ENCODE measurements at places on chromosomes 13 and 19. TPM values are rescaled to one million over a fixed set of nuclear protein-coding genes. Genes with fewer than 3 reads are reported as not detected.

FUT3 gene
- total RNA-seq: not detected

NFIX gene
- total RNA-seq: 39.5 TPM

LILRA1 gene
- total RNA-seq: 2.5 TPM

ATP4B gene
- not detected for total RNA-seq

KLK4 gene
- not detected for total RNA-seq

CNN1 gene
- 6.4 TPM for total RNA-seq

- DNase-seq: no peak
These were observed 397.4 kb downstream of the SPRY2 start for GRCh38 chr13:79943346-79944023.

- DNase-seq: peak; percentile 82
These were observed at the start of gene ZNF283 for GRCh38 chr19:43826787-43827754. ZNF283 (plus strand) TSS chr19:43827321; CDS start chr19:43833505, 6,184 bp downstream.

GRCh38 chr19:55473225-55474012, 3.0 kb upstream of the ZNF628 start:
- no peak for DNase-seq

DNA sequence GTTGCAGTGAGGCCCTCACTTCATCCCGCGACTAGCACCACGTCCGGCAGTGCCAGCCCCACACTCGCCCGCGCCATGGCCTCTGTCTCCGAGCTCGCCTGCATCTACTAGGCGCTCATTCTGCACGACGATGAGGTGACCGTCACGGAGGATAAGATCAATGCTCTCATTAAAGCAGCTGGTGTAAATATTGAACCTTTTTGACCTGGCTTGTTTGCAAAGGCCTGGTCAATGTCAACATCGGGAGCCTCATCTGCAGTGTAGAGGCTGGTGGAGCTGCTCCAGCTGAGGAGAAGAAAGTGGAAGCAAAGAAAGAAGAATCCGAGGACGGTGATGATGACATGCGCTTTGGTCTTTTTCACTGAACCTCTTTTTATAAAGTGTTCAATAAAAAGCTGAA, 48.6 kb downstream of the NLRP12 start:
- DNase-seq: no peak

- DNase-seq: no peak
These were observed 795 bp downstream of the MLLT1 start for GRCh38 chr19:6278740-6279619.

- DNase-seq: no peak
These were observed 321.8 kb upstream of the HTR2A start for GRCh38 chr13:47218611-47219010.

- no peak for DNase-seq
These were observed 45.2 kb upstream of the RANBP3 start for GRCh38 chr19:6023085-6023682.

GRCh38 chr13:25151626-25152195, 20.4 kb downstream of the AMER2 start:
- no peak for DNase-seq

GRCh38 chr13:76878043-76878442, 8.2 kb downstream of the KCTD12 start:
- no peak for DNase-seq

DNA sequence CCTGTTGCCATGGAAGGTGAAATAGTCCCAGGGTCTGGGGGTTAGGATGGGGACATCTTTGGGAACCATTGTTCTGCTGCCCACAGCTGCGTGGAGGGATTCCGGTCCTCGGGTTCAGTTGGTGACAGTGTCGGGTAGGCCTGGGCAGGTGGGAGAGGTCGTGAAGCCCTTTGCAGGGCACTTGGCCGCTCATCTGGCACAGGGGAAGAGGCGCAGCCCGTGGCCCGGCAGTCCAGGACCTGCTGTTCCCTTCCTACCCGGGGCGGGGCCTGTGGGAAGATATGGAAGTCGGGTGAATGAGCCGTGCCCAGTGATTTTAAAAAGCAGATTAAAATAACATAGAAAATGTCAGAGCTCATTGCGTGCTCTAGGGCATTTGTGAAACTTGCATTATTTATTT, 44.8 kb downstream of the KDM4B start:
- no peak for DNase-seq

DNA sequence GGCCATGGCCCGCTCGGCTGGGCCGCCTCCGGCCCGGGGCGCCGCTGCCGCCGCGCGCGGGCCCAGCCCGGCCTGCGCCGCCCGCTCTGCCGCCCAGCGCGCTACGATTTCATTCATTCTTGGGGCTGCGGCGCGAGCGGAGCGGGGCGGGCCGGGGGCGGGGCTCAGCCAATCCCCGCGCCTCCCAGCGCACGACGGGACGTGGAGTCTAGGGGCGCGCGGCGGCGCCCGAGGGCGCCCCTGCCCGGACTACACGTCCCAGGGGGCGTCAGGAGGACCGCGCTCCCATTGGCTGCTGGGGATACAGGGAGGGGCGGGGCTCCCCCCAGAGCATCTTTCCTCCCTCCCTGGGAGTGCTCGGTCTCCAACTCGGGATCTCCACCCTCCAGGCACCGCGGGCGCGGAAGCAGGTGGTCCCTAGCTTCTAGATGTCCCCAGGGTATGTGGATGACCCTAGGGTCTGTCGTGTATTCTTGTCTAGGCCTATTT, 5.6 kb upstream of the DPF1 start:
- DNase-seq: no peak

- DNase-seq: no peak
These were observed 377 bp downstream of the CA11 start for GRCh38 chr19:48645620-48646000.
